ENCODE measurements at places on chromosomes 1 and 21. TPM values are rescaled to one million over a fixed set of nuclear protein-coding genes. Genes with fewer than 3 reads are reported as not detected.

Gene CFAP107
- total RNA-seq, result not detected

Gene KLF17
- total RNA-seq, result under 0.01 TPM

Gene H3-3A
- total RNA-seq, result 245 TPM

Gene SH2D2A
- 0.34 TPM for total RNA-seq

Gene METTL25B
- total RNA-seq, result 11.6 TPM

Gene TINAGL1
- total RNA-seq, result 2.8 TPM

Gene SPRR2F
- total RNA-seq, result not detected

Gene WDR64
- total RNA-seq, result not detected

Gene HSD3B2
- total RNA-seq, result not detected

Gene IGSF5
- total RNA-seq, result not detected

Gene TDRD5
- not detected for total RNA-seq

Gene SLC16A4
- total RNA-seq, result 7.7 TPM
